ENCODE measurements at places on chromosomes 7 and 10. TPM values are rescaled to one million over a fixed set of nuclear protein-coding genes. Genes with fewer than 3 reads are reported as not detected.

The ASB10 gene
- not detected for total RNA-seq

The STEAP4 gene
- 71.9 TPM for total RNA-seq

DNA sequence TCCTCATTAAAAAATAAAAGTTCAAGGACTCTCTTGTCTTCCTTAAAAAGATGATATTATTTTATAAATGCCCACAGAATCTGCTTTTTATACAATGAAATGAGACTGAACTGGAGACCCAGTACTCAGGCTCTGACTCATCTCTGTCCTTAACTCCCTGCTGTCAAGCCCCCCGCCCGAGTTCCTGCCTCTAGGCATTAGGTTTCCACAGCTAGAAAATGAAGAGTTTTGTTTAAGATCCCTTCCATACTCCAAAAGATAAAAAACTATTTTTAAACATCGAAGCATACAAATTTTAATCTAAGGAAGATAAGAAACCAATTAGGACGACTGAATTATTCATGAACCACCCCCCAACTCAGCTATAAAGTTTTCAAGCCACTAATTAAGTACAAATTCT, 97.7 kb upstream of the FEZF1 start:
- no peaks in the 10 kb centered on the region for H3K27me3 ChIP-seq
- H3K4me3 ChIP-seq: no peak overlapping the region
- no peaks in the 10 kb centered on the region for H3K4me1 ChIP-seq
- no peak overlapping the region for H3K27ac ChIP-seq
- no peak for DNase-seq

DNA sequence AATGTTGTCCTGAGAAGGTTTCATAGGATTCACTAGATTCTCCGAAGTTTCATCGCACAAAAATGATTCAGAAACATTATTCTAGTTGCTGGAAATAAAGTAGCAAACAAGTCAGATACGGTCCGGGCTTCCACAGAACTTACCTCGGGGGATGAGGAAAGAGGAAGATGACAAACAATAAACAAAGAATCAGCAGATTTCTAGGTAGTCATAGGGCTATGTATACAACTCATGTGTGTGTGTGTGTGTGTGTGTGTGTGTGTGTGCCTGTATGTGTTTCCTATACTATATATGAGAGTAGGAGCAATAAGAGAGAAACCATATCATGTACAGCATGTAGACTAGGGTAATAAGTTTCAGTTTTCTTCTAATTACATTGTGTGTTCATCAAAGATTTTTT, 16.5 kb downstream of the TMEM236 start:
- H3K27ac ChIP-seq: no peak overlapping the region
- H3K27me3 ChIP-seq: no peaks in the 10 kb centered on the region
- H3K4me1 ChIP-seq: no peaks in the 10 kb centered on the region
- H3K4me3 ChIP-seq: no peak overlapping the region
- H3K36me3 ChIP-seq: no peaks in the 10 kb centered on the region

The CNNM2 gene
- total RNA-seq: 18.3 TPM

DNA sequence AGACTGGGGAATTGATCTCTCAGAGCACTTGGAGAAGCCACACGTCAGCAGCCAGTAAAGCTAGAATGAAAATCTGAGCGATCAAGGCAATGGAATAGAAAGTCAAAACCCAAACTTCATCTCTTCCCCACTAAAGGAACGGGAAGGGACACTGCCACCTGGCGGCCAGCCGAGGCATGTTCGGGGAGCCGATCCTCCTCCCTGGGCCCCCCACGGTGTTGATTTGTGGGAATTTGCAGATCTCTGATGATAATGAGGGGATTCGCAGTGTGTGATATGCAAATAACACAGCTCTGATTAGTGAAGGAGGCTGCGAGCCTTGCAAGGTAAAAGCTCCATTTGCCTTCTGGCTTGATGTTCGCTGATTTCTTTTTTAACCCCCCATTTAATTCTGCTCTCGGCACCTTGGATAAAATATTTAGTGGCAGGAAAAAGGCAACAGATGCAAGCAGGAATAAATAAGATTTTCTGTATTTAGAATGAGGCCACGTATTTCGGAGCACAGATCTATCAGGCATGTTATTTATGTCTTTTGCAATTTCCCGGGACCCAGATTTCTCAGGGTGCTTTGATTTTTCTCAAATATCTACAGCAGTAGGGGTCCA, 258.6 kb downstream of the PAXIP1 start:
- H3K27me3 ChIP-seq: no peaks in the 10 kb centered on the region
- no peaks in the 10 kb centered on the region for H3K4me1 ChIP-seq
- DNase-seq: peak; percentile 39
- H3K36me3 ChIP-seq: no peaks in the 10 kb centered on the region
- H3K4me3 ChIP-seq: no peak overlapping the region
- H3K27ac ChIP-seq: no peak overlapping the region

GRCh38 chr7:107138696-107139420, 29.9 kb upstream of the HBP1 start:
- H3K4me3 ChIP-seq: no peak overlapping the region
- no peak overlapping the region for H3K27ac ChIP-seq
- no peaks in the 10 kb centered on the region for H3K4me1 ChIP-seq
- no peak for DNase-seq

The GDF10 gene
- total RNA-seq: 30.3 TPM

- H3K36me3 ChIP-seq: no peaks in the 10 kb centered on the region
- no peak overlapping the region for H3K27ac ChIP-seq
- peaks cover 14% of the 10 kb centered on the region for H3K4me1 ChIP-seq
- H3K27me3 ChIP-seq: no peaks in the 10 kb centered on the region
Measured at GRCh38 chr7:40545739-40546138, 410.9 kb downstream of the SUGCT start.

DNA sequence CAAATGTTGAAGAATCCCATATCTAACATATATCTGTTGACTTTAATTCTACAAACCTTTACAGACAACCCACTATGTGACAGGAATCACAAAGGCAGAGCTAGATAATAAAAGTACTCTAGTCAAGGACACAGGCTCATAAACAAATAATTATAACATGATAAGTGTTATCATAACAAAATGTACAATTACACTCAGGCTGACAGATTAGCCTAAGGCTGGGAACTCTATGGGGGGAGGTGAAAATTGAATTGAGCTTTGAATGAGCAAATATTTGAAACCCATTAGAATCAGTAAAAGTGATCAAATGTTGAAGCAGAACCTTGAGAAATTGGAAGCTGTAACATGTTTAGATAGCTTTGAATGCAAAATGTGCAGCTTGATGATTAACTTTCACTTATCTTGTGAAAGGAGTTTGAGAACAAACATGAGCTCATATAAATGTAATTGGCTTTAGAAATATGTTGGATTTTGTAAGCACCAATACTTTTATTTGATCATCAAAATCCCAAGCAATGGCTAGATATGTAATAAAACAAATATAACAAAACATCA, 970.2 kb downstream of the SORCS3 start:
- no peaks in the 10 kb centered on the region for H3K27me3 ChIP-seq
- H3K36me3 ChIP-seq: no peaks in the 10 kb centered on the region
- H3K27ac ChIP-seq: no peak overlapping the region
- H3K4me1 ChIP-seq: no peaks in the 10 kb centered on the region

GRCh38 chr10:945778-946177, 14.3 kb upstream of the LARP4B start:
- no peak overlapping the region for H3K27ac ChIP-seq
- no peak overlapping the region for H3K4me3 ChIP-seq
- H3K36me3 ChIP-seq: no peaks in the 10 kb centered on the region
- H3K4me1 ChIP-seq: no peaks in the 10 kb centered on the region
- no peak for DNase-seq
- no peaks in the 10 kb centered on the region for H3K27me3 ChIP-seq

DNA sequence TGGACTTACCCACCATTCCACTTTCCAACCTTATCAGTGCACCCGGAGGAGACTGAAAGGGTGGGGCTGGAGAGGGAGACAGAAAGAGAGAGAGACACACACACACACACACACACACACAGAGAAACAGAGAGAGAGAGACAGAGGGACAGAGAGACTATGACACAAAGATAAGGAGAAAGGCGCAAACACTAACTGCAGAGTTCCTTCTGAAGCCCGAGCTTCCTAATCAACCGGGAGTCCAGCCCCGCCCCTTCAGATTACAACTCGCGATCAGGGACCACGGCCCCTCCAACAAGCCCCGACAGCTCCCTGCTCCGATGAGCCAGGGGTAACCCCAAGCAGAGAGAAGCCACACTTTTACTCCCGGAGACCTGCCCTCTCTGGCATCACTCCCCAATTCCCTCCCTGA, 499 bp downstream of the GAL3ST4 start:
- H3K27me3 ChIP-seq: no peaks in the 10 kb centered on the region
- H3K27ac ChIP-seq: no peak overlapping the region
- peak; percentile 69 for DNase-seq
- peak overlapping the region; percentile 26 for H3K4me3 ChIP-seq

The TUBB8 gene
- 0.15 TPM for total RNA-seq

- no peaks in the 10 kb centered on the region for H3K36me3 ChIP-seq
- peak overlapping the region; percentile 44 for H3K27ac ChIP-seq
- H3K27me3 ChIP-seq: no peaks in the 10 kb centered on the region
- no peak overlapping the region for H3K4me3 ChIP-seq
Measured at GRCh38 chr10:44966129-44966815, 6.7 kb downstream of the RASSF4 start.

DNA sequence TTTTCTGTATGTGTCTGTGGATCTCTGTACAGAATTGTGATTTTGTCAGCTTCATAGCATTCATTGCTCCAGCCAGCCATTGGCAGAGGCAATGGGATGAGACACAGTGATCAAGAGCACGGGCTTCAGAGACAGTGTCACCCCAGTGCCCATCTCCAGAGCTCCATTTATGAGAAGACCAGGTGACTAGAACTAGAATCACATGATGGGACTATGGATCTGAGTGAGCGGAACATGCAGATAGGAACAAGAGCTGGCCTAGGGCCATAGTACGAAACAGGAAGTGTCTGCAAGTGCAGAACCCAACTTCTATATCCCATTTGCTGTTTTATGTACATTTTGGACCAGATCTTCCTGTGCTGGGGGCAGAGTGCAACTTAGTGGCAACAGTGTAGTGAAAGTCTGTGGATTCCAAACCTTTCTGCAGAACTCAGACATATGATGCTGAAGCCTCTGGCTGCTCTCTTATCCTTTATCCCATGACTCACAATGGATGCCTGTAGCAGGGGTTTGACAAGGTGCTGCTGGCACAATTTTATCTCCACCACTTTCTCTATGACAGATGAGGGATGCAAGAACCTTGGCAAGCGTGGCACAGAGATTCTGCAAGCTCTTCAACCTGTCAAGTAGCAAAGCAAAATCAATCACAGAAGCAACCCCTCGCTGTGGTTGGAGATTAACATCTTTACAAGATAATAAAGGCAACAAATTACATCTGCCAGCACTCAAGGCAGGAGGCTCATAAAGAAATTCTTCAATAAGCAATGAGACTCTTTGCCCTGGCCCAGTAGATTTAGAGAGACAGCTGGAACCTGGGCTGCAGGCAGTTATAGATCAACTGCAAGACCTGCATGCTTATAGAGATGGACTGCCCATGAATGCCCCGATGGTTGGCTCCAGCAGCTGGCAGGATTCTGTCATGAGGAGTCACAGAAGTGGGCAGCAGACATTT, 681.3 kb downstream of the TNS3 start:
- H3K27ac ChIP-seq: no peak overlapping the region
- DNase-seq: no peak
- H3K36me3 ChIP-seq: no peaks in the 10 kb centered on the region
- no peak overlapping the region for H3K4me3 ChIP-seq
- no peaks in the 10 kb centered on the region for H3K4me1 ChIP-seq

The OR2A1 gene
- total RNA-seq: not detected

- no peaks in the 10 kb centered on the region for H3K36me3 ChIP-seq
- no peak overlapping the region for H3K4me3 ChIP-seq
- peaks cover 5% of the 10 kb centered on the region for H3K4me1 ChIP-seq
- no peak for DNase-seq
- H3K27ac ChIP-seq: no peak overlapping the region
- H3K27me3 ChIP-seq: no peaks in the 10 kb centered on the region
Measured at GRCh38 chr7:1738511-1738910, 68.4 kb downstream of the ELFN1 start.

The TUBAL3 gene
- not detected for total RNA-seq
